ENCODE measurements at places on chromosomes 11 and 22. TPM values are rescaled to one million over a fixed set of nuclear protein-coding genes. Genes with fewer than 3 reads are reported as not detected.

GRCh38 chr22:39705386-39705785 lies 134.8 kb downstream of the CACNA1I start:
- no peak overlapping the region for H3K4me3 ChIP-seq
- H3K4me1 ChIP-seq = no peaks in the 10 kb centered on the region
- peaks cover 14% of the 10 kb centered on the region for H3K27me3 ChIP-seq
- no peaks in the 10 kb centered on the region for H3K36me3 ChIP-seq

DNA sequence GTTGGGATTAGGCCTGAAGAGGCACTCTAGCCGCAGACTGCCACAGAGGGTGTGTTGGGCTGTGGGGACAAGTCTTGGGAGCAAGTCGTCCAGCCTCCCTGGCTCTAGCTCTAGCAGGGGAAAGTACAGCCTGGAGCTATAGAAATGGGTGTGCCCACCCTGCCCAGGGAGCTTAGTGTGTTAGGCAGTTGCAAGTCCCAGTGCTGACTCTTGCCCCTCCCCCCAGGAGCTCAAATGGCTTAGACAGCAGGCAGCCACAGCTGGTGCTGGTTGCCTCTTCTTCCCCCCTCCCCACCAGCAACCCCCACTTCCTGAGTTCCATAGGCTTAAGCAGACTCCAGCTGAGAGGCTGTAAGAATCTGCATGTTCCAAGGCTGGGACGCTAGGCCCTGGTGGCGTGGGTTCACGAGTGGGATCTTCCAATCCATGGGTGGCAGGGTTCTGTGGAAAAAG lies 61.2 kb downstream of the GUCY1A2 start:
- no peaks in the 10 kb centered on the region for H3K36me3 ChIP-seq
- DNase-seq = no peak
- no peak overlapping the region for H3K27ac ChIP-seq

DNA sequence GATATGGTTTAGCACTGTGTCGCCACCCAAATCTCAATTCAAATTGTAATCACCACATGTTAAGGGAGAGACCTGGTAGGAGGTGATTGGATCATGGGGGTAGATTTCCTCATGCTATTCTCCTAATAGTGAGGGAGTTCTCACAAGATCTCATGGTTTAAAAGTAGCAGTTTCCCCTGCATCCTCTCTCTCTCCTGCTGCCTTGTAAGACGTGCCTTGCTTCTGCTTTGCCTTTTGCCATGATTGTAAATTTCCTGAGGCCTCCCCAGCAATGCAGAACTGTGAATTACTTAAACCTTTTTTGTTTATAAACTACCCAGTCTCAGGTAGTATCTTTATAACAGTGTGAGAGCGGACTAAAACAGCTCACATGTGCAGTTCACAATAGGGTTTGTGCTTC lies 1668.7 kb upstream of the RAG2 start:
- H3K4me3 ChIP-seq = no peak overlapping the region
- DNase-seq = no peak
- no peak overlapping the region for H3K27ac ChIP-seq
- no peaks in the 10 kb centered on the region for H3K27me3 ChIP-seq

DNA sequence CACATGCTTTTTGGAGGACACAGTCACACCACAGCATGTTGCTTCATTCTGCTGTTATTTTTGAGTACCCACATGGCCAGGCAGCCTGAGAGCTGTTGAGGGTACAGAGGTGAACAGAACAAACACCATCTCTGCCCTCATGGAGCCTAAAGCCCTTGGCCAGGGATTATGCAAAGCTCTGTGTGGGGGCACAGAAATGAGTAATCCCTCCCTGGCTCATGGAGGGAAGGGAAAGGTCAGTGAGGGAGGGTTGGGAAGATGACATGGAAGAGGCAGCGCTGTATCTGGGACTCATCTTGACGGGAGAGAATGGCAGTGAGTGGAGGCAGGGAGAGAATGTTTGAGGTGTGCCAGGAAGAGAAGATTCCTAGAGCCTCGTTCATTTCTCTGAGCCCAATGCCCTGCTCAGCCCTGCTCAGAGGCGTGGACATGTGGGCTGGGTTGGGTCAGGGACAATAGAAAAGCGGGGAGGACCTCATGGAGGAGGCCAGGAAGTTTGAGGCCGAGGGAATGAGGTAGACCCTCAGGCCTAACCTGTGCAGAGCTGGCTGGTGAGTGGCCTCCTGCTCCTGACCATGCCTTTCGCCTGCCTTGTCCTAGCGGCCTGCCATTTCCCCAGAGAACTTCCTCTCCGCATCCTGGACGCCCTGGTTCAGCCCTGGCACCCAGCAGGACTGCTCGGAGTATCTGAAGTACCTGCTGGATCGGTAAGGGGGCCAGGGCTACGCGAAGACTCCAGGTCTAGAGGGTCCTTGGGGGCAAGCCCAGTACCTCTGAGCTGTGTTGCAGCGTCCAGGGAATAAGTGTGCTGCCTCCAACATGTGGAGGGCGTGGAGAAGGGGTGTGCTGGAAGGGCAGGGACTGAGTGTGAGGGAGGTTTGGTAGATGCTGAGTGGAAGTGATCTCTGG lies 19.8 kb downstream of the USP35 start:
- peak overlapping the region; percentile 42 for H3K27ac ChIP-seq
- no peak overlapping the region for H3K4me3 ChIP-seq
- H3K27me3 ChIP-seq = no peaks in the 10 kb centered on the region
- H3K36me3 ChIP-seq = peaks cover 50% of the 10 kb centered on the region
- peaks cover 13% of the 10 kb centered on the region for H3K4me1 ChIP-seq

DNA sequence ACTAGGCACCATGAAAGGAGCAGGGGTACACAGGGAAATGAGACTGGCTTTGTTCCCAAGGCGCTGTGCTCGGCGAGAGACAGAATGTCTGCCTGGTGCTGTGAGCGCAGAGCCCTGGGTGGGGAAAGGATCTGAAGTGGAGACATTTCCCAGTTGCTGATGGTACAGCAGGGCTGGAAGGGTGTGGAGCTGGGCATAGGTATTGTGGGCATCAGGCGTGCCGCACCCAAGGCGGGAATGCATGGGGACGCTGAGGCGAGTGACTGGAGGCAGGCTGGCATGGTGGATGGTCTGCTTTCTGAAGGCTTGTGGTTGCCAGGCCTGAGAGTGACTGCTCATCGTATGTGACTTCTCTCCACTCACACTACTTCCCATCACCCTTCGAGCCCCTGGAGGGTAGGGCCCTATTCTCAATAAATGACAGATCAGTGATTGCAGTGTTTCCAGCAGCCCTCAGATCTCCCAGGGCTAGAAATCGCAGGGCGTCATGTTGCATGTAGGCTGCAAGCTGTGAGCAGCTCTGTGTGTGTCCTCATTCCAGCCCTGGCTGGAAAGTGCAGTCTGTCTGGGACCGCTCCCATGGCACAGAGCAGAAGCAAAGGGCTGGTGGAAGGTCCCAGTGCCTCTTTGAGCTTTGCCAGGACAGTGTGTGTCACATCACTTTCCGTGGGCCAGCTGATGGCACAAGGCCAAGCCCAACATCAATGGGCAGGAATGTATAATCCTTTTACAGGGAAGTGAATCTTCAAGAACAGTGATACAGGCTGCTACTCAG lies 67.7 kb downstream of the TBC1D22A start:
- DNase-seq = no peak
- no peaks in the 10 kb centered on the region for H3K27me3 ChIP-seq
- no peak overlapping the region for H3K27ac ChIP-seq
- no peaks in the 10 kb centered on the region for H3K4me1 ChIP-seq
- peaks cover 59% of the 10 kb centered on the region for H3K36me3 ChIP-seq

DNA sequence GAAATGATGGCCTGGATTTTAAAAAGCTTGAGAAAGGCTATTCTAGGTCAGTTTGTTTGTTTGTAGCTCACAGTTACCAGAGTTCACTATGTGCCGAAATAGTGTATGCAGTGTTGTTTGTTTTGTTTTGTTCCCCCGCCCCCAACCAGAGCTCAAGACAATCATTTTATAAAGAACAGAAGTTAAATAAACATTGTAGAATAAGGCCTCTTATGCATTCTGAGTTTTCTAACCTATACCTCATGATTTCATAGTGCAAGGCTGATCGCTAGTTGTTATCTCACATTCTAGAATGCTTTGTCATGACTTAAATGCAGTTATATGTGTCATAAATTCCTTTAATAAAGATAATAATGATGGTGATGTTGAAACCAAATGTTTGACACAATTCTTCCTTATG lies 7.8 kb downstream of the KCNA4 start:
- no peak overlapping the region for H3K4me3 ChIP-seq
- H3K36me3 ChIP-seq = no peaks in the 10 kb centered on the region
- DNase-seq = no peak
- H3K27me3 ChIP-seq = no peaks in the 10 kb centered on the region
- H3K4me1 ChIP-seq = no peaks in the 10 kb centered on the region
- H3K27ac ChIP-seq = no peak overlapping the region

- peaks cover 2% of the 10 kb centered on the region for H3K4me1 ChIP-seq
- no peaks in the 10 kb centered on the region for H3K36me3 ChIP-seq
- peaks cover 16% of the 10 kb centered on the region for H3K27me3 ChIP-seq
- no peak overlapping the region for H3K4me3 ChIP-seq
- no peak overlapping the region for H3K27ac ChIP-seq
These were observed 60.9 kb upstream of the EMID1 start for GRCh38 chr22:29144786-29145160.

- no peak overlapping the region for H3K4me3 ChIP-seq
- H3K4me1 ChIP-seq = no peaks in the 10 kb centered on the region
- H3K27me3 ChIP-seq = no peaks in the 10 kb centered on the region
- peaks cover 63% of the 10 kb centered on the region for H3K36me3 ChIP-seq
These were observed 165.7 kb upstream of the SORL1-AS1 start for GRCh38 chr11:121618516-121618915.

DNA sequence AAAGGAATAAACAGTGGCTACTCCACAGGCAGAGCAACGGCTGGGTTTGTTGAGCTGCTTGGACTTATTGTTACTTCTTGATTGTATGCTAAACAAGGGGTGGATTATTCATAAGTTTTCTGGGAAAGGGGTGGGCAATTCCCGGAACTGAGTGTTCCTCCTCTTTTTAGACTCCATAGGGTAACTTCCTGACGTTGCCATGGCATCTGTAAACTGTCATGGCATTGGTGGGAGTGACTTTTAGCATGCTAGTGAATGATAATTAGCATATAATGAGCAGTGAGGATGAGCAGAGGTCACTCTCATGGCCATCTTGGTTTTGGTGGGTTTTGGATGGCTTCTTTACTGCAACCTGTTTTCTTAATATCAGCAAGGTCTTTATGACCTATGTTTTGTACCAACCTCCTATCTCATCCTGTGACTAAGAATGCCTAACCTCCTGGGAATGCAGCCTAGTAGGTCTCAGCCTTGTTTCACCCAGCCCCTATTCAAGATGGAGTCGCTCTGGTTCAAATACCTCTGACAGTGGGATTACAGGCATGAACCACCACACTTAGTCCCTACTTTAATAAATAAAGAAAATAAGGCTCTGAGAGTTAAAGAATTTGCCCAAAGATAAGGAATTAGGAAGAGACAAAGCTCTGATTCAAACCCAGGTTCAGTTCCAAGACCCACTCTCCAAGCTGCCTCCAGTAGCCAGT lies 65.6 kb upstream of the CLMP start:
- H3K36me3 ChIP-seq = no peaks in the 10 kb centered on the region
- DNase-seq = no peak
- H3K27me3 ChIP-seq = peaks cover 32% of the 10 kb centered on the region
- peaks cover 2% of the 10 kb centered on the region for H3K4me1 ChIP-seq

DNA sequence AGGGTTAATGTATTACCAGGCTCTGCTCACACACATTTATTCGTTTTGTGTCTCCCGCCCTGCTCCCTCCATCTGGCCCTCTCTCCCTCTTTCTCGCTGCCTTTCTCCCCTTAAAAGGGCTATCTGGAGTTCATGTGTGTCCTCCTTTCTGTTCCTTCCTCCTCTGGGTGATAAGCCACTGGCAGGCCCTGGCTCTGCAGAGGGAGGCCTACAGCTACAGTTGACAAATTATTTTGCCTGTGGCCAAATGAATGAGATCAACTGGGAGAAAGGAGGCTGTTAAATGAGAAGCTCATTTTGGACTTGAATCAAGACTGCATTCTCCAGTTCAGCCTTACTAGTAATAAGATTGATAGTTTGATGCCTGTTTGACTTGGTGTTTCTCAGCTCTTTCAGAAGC lies 17.5 kb upstream of the OPCML start:
- DNase-seq = no peak
- H3K27ac ChIP-seq = no peak overlapping the region
- H3K36me3 ChIP-seq = no peaks in the 10 kb centered on the region

DNA sequence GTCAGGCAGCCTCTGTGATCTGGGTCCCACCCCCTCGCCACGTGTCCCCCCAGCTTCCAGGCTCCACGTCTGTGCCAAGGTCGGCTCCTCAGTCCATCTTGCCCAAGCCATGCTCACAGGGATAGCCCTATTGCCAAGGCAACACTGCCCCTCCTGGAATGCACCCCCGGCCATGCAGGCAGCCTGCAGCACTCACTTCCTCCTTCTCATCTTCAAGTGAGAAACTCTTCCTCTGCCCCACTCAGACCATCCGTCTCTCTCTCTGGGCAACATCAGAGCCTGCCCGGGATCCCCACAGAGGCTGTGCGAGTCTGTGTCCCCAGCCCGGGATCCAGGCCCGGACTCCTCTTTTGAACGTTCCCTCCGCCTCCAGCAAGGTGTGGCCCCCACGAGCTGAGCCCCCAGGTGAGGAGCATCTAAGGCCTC lies 852.3 kb downstream of the BRD1 start:
- no peaks in the 10 kb centered on the region for H3K36me3 ChIP-seq
- H3K27ac ChIP-seq = no peak overlapping the region
- H3K4me3 ChIP-seq = no peak overlapping the region
- H3K27me3 ChIP-seq = no peaks in the 10 kb centered on the region

GRCh38 chr22:27438271-27438980 lies 363.1 kb downstream of the MN1 start:
- no peak overlapping the region for H3K4me3 ChIP-seq
- DNase-seq = no peak
- no peaks in the 10 kb centered on the region for H3K36me3 ChIP-seq
- no peak overlapping the region for H3K27ac ChIP-seq
- no peaks in the 10 kb centered on the region for H3K4me1 ChIP-seq

DNA sequence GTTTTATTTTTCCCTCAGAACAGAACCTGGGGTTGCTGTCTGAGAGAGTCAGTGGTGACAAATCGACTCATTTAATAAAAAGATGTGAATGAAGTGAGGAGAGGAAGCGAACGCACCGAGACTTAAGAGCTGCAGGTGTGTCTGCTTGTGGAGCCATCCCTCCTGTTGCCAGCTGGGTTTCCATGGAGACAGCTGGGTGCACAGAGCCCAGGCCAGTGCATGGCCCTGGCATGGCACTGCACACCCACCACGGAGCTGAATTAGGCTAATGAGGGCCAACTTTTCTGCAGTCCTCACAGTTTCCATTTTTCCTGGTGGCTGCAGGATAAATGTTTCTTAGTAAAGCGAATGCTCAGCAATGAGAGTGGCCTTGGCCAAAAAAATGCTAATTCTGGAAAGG lies 750.2 kb downstream of the OPCML start:
- H3K4me1 ChIP-seq = no peaks in the 10 kb centered on the region
- no peak overlapping the region for H3K4me3 ChIP-seq
- no peaks in the 10 kb centered on the region for H3K27me3 ChIP-seq
- H3K36me3 ChIP-seq = no peaks in the 10 kb centered on the region
- no peak for DNase-seq

- no peaks in the 10 kb centered on the region for H3K27me3 ChIP-seq
- peaks cover 4% of the 10 kb centered on the region for H3K36me3 ChIP-seq
- no peak for DNase-seq
- peak overlapping the region; percentile 82 for H3K4me3 ChIP-seq
- H3K4me1 ChIP-seq = peaks cover 29% of the 10 kb centered on the region
These were observed 37.1 kb upstream of the CELSR1 start for GRCh38 chr22:46574438-46574992.

GRCh38 chr22:29838599-29838956 lies 504 bp upstream of the ASCC2 start:
- H3K27me3 ChIP-seq = no peaks in the 10 kb centered on the region
- no peak for DNase-seq
- peaks cover 14% of the 10 kb centered on the region for H3K36me3 ChIP-seq

PRRG4 gene
- 1.1 TPM for total RNA-seq

KCNK7 gene
- total RNA-seq = 0.78 TPM

PLAAT4 gene
- 45.7 TPM for total RNA-seq

SYCE3 gene
- 0.62 TPM for total RNA-seq
